ENCODE measurements at places on chromosomes 6 and 20.

- no peak for DNase-seq
Measured at GRCh38 chr6:111230351-111231089, 143.2 kb downstream of the SLC16A10 start.

DNA sequence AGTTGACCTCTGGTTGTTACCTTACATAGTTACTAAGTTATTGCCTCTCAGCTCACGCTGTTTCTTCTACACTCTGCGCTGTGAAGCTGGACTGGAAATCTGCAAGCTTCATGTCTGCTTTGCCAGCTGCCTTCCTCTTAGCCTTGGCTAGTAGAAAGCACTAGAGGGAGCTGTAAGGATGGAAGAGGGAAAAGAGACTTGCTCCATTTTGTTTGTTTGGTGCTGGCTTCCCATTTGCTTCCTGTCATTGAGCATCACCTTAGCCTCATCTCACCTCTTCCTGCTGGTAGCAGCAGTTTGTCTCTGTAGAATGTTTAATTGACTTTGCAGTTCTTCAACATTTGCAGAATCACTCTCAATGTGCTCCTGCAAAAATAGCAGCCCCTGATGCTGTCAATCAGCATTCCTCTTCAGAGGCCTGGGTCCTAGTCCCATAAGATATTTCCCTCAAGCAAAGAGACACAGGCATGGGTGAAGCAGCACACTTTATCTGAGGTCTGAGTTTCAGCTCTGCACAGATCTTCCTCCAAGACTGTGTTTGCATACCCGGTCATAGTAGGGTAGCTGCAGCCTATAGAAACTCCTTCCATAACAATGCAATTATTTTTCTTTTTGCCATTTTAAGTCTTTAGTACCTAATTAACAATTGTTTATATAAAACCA, 302.2 kb upstream of the EPHA7 start:
- DNase-seq: no peak

- DNase-seq: no peak
Measured at GRCh38 chr6:30748851-30749540, 4.6 kb upstream of the IER3 start.

GRCh38 chr6:92263864-92264263, 1155.5 kb downstream of the EPHA7 start:
- no peak for DNase-seq

GRCh38 chr6:39231521-39232243, 2.4 kb upstream of the KCNK5 start:
- DNase-seq: no peak

- DNase-seq: no peak
Measured at GRCh38 chr6:16244446-16244845, 6.1 kb downstream of the GMPR start.

- DNase-seq: no peak
Measured at GRCh38 chr6:43715056-43715788, 27.6 kb upstream of the MRPS18A start.

DNA sequence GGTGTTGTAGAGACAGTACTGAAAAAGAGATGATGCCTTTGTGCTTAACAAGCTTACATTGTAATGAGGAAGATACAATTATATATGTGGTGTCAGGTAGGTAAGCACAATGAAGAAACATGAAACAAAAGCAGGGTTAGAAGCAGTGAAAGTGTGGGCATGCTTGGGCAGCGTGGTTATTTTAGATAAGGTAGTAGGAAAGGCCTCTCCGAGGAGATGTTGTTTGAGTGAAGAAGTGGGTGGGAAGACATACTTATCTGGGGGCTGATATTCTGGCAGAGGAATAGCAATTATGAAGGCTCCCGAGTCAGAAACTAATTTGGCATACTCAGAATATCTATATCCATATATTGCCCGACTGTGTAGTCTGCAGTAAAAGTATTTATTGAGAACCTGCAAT, 4.7 kb downstream of the CDKAL1 start:
- no peak for DNase-seq

GRCh38 chr6:136424901-136425300, 125.3 kb downstream of the MAP7 start:
- DNase-seq: no peak

Data from activated naive CD4-positive, alpha-beta T cell (primary cell).